ENCODE measurements at places on chromosomes 16 and 17. TPM values are rescaled to one million over a fixed set of nuclear protein-coding genes. Genes with fewer than 3 reads are reported as not detected.
A peak's percentile ranks its signal among the peaks of the same experiment; 100 is the strongest.

GRCh38 chr17:41140360-41141131 lies at the start of gene KRTAP4-6:
TSS of gene KRTAP4-6 (minus strand) at chr17:41140544. CDS start at chr17:41140487, 57 bp downstream.
- DNase-seq = no peak
- no peak within 1 kb of the TSS for H3K27ac ChIP-seq
- H3K4me3 ChIP-seq = no peak within 1 kb of the TSS
- no peaks in the 10 kb centered on the region for H3K36me3 ChIP-seq

The CHRNE gene
- 0.42 TPM for total RNA-seq

The SLC16A13 gene
- total RNA-seq = 12.4 TPM

DNA sequence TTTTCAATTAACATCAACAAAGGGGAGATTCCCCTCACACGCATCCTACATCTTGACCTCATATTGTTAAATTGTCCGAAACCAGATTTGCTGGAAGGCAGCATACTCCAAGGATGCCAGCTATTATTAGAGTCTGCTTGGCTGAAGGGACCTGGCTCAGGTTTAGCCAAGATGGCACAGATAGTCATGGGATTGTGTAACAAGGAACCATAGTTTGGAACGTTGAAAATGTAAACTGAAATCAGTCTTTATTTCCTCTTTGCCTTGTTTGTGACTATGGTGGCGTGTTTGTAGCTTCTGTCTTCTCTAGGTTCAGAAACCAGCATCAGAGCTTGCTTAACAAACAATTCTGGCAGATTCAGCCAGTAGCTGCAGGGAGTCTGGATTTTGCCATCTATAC lies 5.9 kb downstream of the ARSG start:
- peaks cover 44% of the 10 kb centered on the region for H3K4me1 ChIP-seq

The CFAP52 gene
- total RNA-seq = not detected

GRCh38 chr17:7307686-7308624 lies 527 bp downstream of the EIF5A start:
- H3K4me1 ChIP-seq = peaks cover 46% of the 10 kb centered on the region
- H3K4me3 ChIP-seq = peak overlapping the region; percentile 90
- peak overlapping the region; percentile 99 for H3K27ac ChIP-seq
- H3K36me3 ChIP-seq = peaks cover 51% of the 10 kb centered on the region

The TPSG1 gene
- not detected for total RNA-seq

The NTHL1 gene
- total RNA-seq = 57.7 TPM

DNA sequence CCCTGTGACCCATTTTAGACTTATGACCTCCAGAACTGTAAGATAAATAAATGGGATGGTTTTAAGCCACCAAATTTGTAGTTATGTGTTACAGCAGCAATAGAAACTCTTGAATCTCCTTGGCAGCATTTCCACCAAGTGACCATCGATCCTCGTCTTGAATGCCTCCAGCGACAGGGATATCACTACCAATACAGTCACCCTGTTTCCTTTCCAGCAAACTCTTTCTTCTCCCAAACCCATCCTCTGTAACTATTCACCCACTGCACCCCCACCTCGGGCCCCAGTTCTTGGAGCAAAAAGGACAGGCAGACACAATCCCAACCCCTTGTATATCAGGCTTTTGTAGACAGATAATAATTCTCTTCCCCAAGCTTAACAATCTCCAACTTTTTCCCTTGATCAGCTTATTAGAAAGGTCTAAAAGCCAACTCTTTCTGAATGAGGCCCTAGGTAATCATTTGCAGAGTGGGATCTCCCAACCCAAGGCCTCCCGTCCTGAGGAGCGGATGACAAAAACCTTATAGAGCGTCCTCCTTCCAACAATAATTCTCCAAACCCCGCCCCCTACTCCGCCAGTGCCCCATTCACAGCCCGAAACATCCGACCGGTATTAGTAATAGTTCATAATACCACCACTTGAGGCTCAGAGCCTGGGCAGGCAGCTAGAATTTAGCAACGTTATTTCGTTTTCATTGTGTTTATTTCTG lies 14.7 kb upstream of the PLLP start:
- no peak for DNase-seq
- no peaks in the 10 kb centered on the region for H3K27me3 ChIP-seq
- H3K4me3 ChIP-seq = no peak overlapping the region
- no peaks in the 10 kb centered on the region for H3K36me3 ChIP-seq

The MSLN gene
- not detected for total RNA-seq
